ENCODE measurements at places on chromosomes 3 and 15.

DNA sequence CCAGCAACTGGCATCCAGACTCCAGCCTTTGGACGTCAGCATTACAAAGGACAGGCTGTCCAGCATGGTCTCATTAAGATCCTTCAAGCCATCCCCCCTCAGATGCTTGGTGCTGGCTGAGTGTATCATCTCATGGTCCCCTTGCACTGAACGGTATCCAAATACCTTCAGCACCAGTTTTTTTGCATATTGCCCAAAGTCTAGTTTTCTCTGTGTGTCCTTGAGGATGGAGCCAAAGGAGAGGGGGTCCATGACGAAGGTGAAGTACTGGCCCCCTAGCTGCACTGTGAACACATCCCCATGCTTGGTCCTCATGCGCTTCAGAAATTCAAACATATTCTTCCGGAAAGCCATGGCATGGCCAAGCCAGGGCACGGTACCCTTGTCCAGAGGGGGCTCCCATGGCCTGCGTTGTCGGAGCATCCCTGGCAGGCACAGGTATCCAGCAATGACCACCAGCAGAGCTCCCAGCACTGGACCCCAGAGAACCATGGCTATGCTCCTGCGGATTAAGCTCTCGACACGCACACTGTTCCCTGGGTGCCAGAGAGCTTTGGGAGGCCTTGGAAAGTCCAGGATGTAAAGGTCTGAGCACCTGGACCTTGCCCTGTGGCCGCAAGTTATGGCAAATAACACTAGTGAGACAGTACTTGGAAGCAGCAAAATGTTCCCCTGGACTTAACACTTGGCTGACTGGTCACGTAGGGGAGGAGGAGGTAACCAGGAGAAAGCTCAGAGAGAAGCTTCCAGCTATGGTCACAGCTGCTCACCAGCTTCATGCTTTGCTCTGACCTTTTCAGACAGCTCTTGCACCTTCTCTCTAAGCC, at the start of gene CYP8B1:
TSS of gene CYP8B1 (minus strand) at position 555 of the 827 bp plus-strand sequence. CDS start at position 492, 63 bp downstream.
- DNase-seq, result no peak

DNA sequence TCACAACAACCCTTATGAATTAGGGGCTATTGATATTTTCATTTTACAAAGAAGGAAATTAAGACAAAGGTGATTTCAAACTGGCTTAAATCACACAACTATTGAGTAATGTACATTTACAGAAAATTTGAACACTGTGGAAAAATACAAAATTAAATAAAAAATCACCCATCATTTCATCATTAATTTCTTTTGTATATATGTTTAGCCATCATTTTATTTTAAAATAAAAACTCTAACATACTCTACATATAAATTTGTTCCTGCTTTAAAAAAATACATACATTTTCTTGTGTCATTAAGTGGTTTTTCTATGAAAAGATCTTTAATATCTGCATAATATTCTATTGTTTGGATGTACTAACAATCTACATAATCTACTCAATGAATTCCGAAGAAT, 20.2 kb downstream of the CLDN11 start:
- no peak for DNase-seq

DNA sequence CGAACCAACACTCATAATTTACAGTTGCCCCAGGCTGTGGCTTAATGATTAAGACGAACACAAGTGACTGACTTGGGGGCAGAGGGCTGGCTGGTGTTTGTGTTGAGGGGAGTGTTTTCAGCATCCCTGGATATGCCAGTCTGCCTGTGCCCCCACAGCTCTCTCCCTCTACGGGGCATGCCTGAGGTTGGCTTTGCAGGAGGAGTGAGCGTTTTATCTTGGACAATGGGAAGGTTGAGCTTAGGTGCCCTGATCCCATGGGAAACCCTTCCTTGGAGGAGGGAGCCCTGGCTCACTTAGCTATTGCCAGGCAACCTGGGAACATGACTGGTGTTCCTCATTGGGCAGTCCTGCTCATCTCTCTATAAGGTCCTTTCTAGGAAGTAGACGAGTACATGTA, 17.6 kb downstream of the FAM107A start:
- no peak for DNase-seq

DNA sequence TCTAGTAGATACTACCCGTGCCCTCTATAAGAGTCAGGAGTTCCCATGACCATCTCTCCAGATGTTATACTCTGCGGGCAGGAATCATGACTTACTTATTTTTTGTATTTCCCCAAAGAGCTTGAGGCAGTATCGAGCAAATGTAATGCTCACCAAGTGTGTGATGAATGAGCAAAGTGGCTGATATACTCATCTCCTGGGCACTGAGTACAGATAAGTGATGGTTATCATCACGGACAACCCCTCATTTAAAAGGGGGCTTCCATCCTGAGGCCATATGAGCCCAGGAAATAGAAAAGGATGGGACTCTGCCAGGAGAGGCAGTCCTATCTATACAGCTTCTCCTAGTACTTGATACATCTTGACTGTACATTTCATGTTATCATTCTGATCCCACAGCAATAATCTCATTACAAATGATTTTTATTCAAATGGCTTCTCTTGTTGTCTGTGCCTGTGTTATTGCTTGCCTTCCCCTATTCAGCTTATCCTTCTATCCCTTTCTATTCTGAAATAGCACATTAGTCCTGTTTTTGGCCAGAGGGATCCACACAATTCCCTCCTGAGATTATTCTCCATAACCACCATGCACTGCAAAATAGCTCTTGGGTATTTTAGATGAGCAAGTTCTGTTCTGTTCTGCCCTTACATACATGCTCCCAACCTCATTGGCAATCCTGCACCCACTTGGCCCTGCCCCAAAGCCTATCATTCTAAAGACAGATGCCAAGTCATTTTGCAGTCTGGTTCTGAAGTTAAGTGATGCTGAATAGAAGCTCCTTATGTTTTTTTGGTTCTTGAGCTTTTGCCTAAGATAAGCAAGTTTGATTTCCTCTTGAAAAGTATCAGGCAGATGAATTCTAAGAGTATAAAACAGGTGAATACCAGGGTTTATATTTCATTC, 48.0 kb upstream of the MRPL3 start:
- no peak for DNase-seq

- DNase-seq, result peak; percentile 5
These were observed 580.3 kb downstream of the MECOM start for GRCh38 chr3:169083163-169083562.

- DNase-seq, result no peak
These were observed 109.4 kb upstream of the RAD18 start for GRCh38 chr3:9072667-9073009.

Data from EH (cell line).